Activated naive CD4-positive, alpha-beta T cell treated with anti-CD3 and anti-CD28 coated beads, Interleukin-2, amount 10 ng/mL, durations not matched to agents 7 days and 5 days (primary cell): ENCODE measurements at places on chromosomes 7 and 10.

GRCh38 chr7:85851571-85852193, 664.8 kb upstream of the SEMA3D start:
- no peak for DNase-seq

GRCh38 chr10:60797200-60797599, 18.9 kb downstream of the CDK1 start:
- DNase-seq, result no peak

- no peak for DNase-seq
These were observed 66.5 kb upstream of the EN2 start for GRCh38 chr7:155391414-155391813.

- DNase-seq, result no peak
These were observed 12.3 kb downstream of the ERCC6 start for GRCh38 chr10:49526619-49527018.

DNA sequence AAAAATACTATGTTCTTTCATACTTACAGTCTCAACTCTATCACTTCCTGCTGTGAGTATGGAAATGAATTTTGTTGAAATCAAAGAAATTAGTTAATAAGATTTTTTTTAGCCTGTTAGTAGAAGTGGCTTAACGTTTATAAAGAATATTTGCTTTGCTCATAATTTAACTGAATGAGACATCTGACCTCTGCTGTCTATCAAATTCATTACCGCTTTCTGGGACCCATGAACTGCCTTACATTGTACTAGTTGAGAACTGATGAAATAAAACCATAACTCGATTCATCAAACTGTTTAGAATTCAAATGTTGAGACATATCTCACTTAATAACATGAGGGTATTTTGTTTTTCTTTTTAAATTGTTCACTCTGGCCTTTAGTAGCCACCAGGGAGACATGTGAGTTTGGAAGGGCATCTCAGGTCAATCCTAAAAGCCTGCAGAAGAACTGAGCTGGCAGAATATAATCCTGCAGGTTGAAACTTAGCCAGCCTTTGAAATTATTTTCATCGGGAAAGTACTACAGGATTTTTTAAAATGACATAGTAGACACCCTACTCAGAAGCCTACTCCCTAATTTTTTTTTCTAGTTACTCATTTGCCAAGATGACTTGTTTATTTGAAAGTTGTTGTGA, 78.7 kb downstream of the KIAA1217 start:
- no peak for DNase-seq

GRCh38 chr7:67631476-67631875, 634.8 kb downstream of the TYW1 start:
- DNase-seq, result no peak
